SJSA1 (cell line): ENCODE measurements at places on chromosomes 2 and 18.
A peak's percentile ranks its signal among the peaks of the same experiment; 100 is the strongest.

- no peak for DNase-seq
These were observed 111.5 kb downstream of the TTC32 start for GRCh38 chr2:19790291-19790690.

DNA sequence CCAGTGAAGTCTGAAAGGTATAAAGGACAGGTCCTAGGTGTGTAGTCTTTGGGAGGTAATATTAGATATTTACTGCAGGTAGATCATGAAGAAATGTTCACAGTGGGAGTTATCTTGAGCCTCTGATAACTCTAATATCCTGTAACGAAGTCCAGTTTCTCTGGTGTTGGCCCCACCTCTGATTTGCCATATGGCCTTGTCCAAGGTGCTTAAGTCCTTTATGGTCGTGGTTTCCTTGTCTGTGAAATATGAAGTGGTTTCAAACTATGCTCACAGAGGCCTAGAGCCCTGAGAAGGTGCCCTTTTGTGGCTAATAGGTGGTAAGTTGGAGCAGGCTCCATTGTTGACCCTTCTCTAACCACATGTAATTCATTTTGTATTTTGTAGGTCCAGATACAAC is 190.7 kb downstream of the ICOS start:
- DNase-seq: no peak

DNA sequence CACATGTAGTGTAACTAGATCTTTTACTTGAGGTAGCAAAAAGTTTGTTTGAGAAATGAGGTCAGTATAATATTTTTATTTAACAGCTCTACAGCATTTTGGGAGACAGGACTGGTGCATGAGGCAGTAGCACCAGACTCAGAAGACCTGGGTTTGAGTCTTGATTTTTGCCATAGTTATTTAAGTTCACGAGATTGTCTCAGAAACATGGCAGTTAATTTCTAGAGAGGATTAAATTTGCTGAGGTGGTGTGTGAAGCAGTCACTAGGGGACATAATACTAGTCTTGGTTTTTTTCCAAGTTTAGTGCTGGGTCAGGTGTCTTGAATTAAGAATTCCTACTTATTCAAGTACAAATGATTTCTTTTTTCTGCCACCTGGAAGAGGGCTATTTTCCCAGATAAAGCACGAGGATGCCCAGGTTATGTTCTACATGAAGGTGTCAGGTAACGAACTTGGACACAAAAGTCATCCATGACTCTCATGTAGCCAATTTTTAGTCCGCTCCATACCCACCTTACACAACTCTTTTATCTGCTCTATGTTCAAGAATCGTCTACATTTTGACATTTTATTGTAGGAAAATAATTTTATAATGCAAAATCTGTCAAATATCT is 1.4 kb downstream of the MARCHF7 start:
- DNase-seq: no peak

GRCh38 chr2:1678609-1679008 is 65.7 kb downstream of the PXDN start:
- DNase-seq: peak; percentile 28

GRCh38 chr18:58544616-58545337 is 84.1 kb downstream of the ALPK2 start:
- no peak for DNase-seq

DNA sequence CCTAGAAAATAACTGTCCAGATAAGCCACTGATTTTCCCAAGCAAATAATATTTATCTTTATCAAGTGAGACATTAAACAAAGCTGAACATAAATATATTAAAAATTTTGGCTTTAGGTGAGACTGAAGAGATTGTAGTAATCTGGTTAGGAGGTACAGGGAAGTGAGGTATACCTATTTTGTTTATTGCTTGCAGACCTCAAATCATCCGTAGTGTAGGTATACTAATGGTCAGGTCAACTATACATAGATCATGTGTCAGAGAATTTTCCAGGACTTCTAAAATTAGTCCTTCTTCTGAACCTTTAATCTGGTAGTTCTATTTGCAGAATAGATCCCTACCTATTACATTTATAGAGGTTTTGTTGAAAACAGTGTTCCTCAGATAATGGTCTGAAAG is 41.5 kb downstream of the SP140 start:
- no peak for DNase-seq

DNA sequence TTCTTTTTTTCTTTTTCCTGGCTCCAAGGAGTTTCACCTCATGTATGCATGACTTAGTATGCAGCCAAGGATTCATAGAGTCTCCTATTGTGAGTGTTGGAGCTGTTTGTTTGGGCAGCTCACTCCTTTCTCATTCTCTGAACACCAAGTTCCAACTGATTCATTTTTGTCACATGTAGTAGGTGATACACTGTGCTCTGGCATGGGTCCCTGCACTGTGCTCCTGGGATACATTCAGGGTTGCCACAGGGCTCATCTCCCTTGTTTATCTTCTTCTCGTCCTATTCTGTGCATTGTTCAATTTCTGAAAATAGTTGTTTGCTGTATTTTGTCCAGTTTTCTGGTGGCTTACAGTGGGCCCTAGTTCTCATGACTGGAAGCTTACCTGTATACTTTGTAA is 96.8 kb downstream of the ZNF407 start:
- DNase-seq: no peak

DNA sequence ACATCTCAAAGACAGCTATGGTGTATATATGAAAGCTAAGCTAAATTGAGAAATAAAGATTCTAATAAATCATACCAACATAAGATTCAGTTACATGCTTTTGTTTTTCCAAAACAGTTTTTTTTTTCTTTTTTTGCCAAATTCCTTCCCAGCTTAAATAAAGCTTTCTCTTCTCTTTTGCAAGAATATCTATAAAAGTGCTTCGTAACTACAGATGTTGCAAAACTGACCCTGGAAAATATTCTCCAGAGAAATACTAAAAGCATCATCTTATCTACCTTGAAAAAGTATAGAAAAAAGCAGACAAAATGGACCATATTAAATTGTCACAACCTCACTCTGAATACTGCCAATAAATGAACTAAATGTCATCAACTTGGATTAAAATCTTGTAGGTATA is 38.7 kb downstream of the FANCL start:
- no peak for DNase-seq

GRCh38 chr2:72148837-72149555 is 1.3 kb upstream of the CYP26B1 start:
- DNase-seq: peak; percentile 40

GRCh38 chr2:205387350-205388055 is 294.8 kb upstream of the NRP2 start:
- DNase-seq: no peak
